Smooth muscle cell of the umbilical artery (primary cell): ENCODE measurements at places on chromosomes 7 and 10. TPM values are rescaled to one million over a fixed set of nuclear protein-coding genes. Genes with fewer than 3 reads are reported as not detected.

Gene NUTM2A
- 0.30 and 0.37 TPM in 2 replicates for total RNA-seq

Gene AHCYL2
- total RNA-seq = 14.3 and 14.7 TPM in 2 replicates

Gene VIPR2
- not detected in 2 replicates for total RNA-seq

Gene CAV2
- 42.5 and 149 TPM in 2 replicates for total RNA-seq

Gene PNLIPRP1
- not detected in 2 replicates for total RNA-seq

Gene KNDC1
- 2.0 and 3.0 TPM in 2 replicates for total RNA-seq

Gene HMX2
- not detected in 2 replicates for total RNA-seq

Gene OR2A25
- total RNA-seq = not detected in 2 replicates

Gene SPDYE5
- total RNA-seq = not detected in 2 replicates

Gene CCDC3
- 0.05 TPM in 1 of 2 replicates, not detected in the other for total RNA-seq

Gene GRM8
- not detected in 2 replicates for total RNA-seq

Gene CDHR1
- under 0.01 and 0.18 TPM in 2 replicates for total RNA-seq

Gene BUB3
- 89.4 and 157 TPM in 2 replicates for total RNA-seq

Gene CRHR2
- total RNA-seq = not detected in 2 replicates

Gene GDI2
- 425 and 550 TPM in 2 replicates for total RNA-seq

Gene GPR15LG
- not detected in 2 replicates for total RNA-seq

Gene VTI1A
- 33.9 and 44.8 TPM in 2 replicates for total RNA-seq

Gene SERPINE1
- total RNA-seq = 2,093 and 7,246 TPM in 2 replicates

Gene ASB10
- not detected in 2 replicates for total RNA-seq

Gene GBF1
- total RNA-seq = 35.6 and 71.9 TPM in 2 replicates

Gene GDF2
- total RNA-seq = not detected in 2 replicates

Gene CALY
- 0.23 and 0.30 TPM in 2 replicates for total RNA-seq
